Right renal cortex interstitium (tissue), 3 donors: ENCODE measurements at places on chromosomes 12 and 14.

DNA sequence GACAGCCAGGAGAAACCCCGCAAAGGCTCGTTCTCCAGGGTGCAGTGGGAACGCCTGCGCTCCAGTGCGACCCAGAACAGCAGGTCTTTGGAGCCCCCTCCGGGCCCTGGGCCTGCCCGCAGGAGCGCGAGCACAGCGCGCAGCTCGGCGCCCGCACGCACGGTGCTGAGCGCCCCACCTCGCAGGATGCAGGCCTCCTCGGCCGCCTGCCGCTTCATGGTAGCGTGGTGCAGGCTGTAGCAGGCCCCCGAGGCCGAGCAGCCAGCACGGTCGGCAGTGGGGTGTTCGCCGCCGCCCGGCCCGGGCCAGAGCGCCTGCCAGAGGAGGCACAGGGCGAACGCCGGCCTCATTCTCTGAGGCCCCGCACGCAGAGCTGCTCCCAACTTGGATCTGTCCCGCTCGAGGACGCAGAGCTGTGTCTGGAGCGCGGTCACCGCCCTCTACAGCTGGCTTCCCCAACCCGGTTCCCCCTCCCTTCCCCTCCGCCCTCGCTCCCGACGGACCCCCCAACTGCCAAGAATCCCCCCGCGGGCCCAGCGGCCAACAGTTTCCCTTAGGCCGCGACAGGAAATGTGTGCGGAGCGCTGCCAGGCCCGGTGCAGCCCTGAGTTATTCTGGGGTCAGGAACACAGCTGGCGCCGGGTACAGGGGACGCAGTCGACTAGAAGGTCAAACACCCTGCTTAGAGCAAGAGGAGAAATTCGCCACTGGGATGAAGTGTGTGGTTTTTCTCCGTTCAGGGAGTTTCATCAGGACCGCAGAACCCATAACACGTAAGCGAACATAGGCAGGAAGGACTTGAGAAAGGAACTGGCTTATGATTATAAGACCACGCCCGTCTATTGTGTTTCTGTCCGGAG, at the start of gene CLEC14A:
Gene CLEC14A, minus strand, starts transcription at position 421 of the 860 bp plus-strand sequence. Its CDS starts 71 bp downstream, at position 350.
- peak; percentile 26 for DNase-seq

DNA sequence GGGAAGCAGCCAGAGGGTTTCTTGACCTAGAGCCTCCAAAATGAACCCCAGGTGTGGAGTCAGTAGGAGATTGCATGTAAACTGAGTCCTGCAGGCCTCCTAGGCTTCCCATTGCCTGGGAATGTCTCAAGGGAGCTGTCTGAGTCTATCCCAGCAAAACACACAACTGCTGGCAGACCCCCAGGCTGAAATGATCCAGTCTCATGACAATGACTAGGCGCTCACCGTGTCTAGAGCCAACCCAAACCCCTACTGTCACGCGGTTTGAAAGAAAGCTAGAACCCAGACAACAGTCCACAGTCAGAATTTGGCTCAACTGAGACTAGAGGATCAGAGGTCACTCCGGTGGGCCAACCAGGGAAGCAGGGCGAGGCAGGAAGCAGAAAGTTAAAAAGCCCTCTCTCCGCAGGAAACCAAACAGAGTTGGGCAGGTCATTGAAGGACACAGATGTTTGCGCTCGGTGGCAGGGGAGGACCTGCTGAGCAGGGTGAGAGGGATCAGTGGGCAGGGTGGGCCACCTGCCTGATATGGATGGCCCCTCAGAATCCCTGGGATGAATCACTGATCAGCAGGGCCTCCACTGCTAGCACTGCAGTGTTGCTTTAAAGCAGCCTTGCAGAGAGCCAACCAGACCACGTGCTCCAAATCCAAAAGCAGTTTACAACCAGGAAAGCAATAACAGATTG, 23.8 kb downstream of the ACTN1 start:
- DNase-seq = no peak

DNA sequence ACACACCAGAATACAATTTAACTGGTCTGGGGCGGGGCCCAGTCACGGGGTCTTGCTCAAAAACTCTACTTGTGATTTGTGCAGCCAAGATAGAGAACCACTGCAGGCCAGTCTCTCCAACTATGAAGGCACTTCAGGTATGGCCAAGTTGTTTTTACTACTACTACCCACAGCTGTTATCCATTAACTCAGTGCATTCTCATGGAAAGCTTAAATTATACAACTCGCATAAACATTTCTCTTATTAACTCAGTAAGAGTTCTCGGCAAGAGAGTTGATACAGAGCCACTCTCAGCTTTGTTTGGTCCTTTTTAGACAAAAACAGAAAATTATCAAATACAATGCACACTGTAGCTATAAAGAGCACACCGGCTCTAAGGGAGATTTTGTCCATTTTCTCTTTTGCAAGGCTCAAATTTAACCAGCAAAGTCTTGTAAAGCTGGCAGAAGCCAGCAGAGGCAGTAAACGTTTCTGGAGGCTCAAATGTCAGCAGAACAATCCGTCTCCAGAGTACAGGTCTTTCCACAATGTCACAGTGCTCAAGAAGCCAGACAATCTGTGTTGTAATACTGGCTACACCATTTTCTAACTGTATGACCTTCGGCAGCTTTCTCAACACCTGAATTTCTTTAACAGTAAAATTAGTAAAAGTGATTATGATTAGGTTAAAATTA, 85.9 kb downstream of the PTGER2 start:
- DNase-seq = no peak

DNA sequence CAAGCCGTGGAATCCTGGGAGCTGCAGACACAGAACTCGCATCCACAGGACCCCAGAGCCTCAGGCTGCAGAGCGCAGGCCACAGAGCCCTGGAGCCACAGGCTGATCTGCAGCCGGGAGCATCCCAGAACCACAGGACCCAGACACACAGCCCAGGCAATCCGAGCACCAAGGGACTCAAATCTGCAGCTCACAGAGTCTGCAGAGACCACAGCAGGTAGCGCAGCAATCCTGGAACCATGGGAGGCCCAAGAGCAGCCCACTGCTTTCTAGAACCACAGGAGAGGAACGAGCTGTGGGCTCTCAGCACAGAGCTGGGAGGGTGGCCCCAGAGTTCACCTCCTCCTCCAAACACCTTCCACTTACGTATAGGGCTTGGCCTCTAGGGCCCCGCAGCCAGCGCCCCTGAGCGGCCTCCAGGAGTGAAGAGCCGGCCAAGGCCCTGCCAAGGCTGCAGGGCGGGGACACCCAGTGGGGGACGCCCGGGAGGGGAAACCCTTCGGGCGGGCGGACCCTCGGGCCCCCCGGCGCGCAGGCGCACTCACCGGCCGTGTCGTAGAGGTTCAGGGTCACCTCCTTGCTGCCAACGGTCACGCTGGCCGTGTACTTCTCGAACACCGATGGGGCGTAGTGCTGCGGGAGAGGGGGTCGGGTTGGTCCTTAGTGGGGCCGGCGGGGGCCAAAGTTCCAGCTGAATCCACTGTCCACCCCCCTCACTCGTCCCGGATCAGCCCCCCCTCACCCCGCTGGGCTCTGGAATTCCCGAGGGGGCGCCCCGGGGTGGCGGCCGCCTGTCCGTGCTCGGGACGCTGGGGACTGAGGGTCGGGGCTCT, 665 bp downstream of the RHOF start:
- DNase-seq = no peak

DNA sequence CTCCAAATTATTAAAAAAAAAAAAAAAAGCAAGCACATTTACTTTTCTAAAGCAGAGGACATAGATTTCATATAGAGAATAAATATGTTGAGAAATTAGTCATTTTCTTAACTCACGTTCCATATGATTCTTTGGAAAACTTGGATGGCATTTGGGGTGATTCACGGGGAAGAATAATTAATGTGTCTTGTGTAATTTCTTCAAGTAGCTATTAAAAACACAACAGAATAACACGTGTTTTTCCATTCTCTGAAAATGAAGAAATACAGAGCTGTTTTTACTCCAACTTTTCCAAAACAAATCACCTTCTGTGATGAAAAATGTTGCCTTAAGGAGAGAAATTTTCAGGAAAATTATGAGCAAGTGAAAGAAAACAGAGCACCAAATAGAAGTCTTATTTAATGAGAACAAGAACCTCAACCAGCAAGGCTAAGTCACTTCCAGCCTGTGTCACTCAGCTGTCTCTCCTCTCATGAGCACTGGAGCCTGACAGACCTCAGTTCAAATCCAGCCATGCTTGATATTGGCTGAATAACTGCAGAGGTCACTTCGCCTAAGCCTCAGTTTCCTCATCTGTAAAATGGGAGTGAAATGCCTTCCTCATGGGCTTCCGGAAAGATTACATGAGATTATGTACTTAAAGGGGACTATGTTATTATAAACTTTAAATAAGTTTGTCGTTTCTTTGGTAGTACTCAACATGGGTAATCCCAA, 42.8 kb upstream of the NUAK1 start:
- DNase-seq = no peak

- DNase-seq = no peak
These were observed 71.4 kb upstream of the GPR68 start for GRCh38 chr14:91315844-91316267.

DNA sequence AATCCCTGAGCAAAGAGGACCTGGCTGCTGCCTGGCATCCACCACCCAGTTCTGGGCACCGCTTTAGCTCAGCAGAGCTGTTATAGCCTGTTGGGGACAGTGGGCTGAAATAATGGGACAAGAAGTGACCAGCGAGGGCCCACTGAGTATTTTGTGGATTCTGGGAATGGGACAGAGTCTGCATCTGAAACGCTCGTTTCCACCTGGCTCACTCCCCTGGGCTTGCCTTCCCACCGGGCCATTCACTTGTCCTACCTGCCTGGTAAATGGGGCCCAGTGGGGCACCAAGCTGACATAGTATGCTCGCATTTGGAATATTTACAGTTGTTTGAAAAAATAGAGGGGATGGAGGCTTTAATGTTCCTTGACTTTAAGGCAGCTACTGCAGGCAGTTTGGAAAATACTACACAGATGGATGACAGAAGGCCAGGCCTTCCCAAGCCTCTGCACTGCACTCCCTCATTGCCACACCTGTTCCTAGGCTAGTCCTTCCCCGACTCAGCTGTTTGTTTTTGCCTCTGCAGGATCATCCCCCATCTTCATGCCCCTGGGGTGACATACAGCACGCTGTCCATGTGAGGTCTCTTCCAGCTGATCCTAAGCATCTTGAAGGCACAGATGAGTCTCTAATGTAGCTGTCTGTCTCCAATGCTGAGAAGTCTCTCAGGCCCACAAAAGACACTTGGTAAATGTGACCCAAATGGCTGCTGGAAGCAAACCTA, 61.3 kb upstream of the DICER1 start:
- DNase-seq = no peak

GRCh38 chr12:85244561-85244960, 35.5 kb upstream of the ALX1 start:
- no peak for DNase-seq

DNA sequence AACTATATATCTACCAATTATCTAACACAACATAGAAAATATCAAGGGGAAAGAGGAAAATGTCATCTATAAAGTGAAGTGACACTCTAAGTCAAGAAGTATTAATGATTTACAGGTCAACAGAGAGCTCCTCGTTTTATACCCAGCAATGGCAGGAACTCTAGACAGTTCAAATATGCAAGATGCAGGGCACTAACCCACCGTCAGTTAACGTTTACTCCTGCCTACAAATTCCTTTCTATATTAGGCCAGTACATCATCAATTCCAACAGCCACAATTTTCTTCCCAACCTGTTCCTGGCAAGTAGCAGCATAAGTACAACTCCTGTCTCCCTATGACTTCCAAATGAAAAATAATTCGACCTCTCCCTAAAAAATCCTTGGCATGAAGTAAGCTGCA, 9.0 kb upstream of the KANSL2 start:
- no peak for DNase-seq

DNA sequence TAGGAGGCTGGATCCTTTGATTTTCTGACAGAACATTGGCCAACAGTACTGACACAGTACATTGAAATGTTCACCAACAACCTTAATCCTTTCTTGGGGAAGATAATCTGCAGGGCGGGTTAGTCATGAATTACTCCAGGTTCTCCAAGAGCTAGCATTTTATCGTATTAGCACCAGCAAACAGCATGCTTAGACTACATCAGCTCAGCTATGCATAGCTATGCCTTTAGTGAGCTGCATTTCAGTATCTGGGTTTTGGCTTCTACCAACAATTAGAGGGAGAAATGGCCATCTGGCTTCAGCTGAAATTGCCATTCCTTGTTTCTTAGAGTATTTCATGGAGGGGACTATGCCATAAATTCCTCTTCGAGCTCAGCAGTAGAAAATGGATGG, 33.8 kb downstream of the SAMD4A start:
- DNase-seq = no peak

GRCh38 chr12:46493834-46494181, 121.2 kb upstream of the SLC38A2 start:
- no peak for DNase-seq

DNA sequence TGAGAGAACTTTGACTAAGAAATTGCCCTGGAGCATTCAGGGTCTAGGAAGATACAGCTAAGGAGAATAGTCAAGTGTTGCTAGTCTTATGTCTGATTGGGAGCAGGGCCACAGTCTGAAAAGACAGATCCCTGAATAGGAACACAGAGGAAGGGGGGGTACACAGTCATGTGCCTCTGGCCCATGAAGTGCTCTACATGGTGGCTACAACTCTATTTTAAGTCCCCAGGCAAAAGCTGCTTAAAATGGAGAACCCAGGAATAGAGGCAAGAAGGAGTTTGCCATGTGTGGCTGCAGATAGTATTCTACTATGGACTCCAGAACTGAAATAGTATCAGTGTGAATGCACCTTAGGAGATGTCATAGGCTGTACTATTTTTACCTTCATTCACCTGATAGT, 118.0 kb upstream of the NPAS3 start:
- DNase-seq = no peak

- no peak for DNase-seq
These were observed 69.3 kb upstream of the TMPO start for GRCh38 chr12:98446060-98446459.

- DNase-seq = no peak
These were observed 95.6 kb upstream of the SLC38A2 start for GRCh38 chr12:46468160-46468559.

GRCh38 chr14:61563162-61563511, 132.2 kb upstream of the HIF1A start:
- DNase-seq = no peak

GRCh38 chr12:131147894-131148293, 194.2 kb downstream of the ADGRD1 start:
- no peak for DNase-seq

- DNase-seq = no peak
These were observed 4.2 kb upstream of the CLMN start for GRCh38 chr14:95323917-95324316.

- DNase-seq = no peak
These were observed 108.2 kb upstream of the GPHB5 start for GRCh38 chr14:63426838-63427352.

- peak; percentile 12 for DNase-seq
These were observed 685 bp downstream of the GRIN2B start for GRCh38 chr12:13980538-13981295.

GRCh38 chr12:42756841-42757623, 167.5 kb upstream of the PRICKLE1 start:
- no peak for DNase-seq

DNA sequence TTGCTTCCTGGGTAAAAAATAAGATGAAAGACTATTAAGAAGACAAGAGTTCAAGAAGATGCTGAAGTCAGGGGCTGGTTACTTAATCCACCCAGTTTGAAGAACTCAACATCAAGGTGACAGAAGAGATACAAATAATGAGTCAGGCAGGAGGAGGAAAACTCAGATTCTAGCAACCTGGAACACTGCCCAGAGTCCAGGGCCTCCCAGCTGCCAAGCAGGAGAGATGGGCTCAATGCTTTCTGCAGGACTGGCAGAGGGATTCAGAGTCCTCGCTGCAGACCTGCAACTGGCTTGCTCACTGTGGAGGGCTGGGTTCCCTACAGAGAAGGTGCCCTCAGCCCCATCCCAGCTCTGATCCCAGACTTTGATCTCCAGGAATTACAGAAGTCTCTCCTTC, 28.6 kb upstream of the CEBPE start:
- DNase-seq = no peak

GRCh38 chr12:46508651-46509050, 136.1 kb upstream of the SLC38A2 start:
- DNase-seq = no peak
